NCI-H2107 (cell line): ENCODE measurements at places on chromosomes 12 and 14.

GRCh38 chr14:32201816-32202490 lies at the start of gene RNU6-7:
TSS of gene RNU6-7 (plus strand) at chr14:32202045.
- no peak for DNase-seq

DNA sequence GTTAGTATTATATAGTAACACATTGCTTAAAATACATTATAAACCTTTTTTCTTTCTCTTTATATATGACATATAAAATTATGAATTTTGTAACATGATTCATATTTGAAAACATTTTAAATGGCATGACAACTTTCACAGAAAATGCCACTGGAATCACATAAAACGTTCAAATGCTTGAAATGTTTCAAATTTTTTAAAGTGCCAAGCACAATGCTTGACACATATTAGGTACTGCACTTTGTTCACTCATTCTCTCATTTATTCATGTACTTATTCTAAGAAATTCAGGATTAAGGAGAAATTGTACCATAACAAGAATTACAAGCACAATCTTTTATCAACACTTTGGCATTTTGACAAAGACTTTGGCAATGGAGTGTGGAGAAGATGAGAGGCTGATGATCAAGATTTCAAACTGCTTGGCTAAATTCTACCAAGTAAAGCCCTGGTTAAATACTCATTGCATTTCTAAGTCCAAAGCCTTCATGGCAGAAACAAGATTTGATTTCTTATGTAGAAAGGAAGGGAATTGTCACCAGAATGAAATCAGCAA lies 232.2 kb downstream of the C12orf50 start:
- no peak for DNase-seq

- DNase-seq, result no peak
Observed at GRCh38 chr12:29639893-29640495, 142.5 kb upstream of the OVCH1 start.

GRCh38 chr12:3236345-3237187 lies 159.4 kb downstream of the TSPAN9 start:
- no peak for DNase-seq

DNA sequence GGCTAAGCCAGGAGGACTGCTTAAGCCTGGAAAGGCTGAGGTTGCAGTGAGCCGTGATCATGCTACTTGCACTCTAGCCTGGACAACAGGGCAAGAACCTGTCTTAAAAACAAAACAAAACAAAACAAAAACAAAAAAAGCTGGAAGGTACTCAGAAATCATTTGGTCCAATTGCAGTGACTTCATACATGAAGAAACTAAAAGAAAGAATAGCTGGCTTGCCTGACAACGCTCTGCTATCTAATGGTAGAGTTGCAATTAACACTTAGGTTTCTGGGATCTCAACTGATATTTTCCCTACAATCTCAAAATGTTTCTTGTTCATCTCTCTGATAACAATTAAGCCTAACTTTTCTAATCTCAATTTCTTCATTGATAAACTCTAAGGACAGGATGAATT lies 13.7 kb downstream of the EEA1 start:
- no peak for DNase-seq
